ENCODE measurements at places on chromosomes 6 and 20. TPM values are rescaled to one million over a fixed set of nuclear protein-coding genes. Genes with fewer than 3 reads are reported as not detected.

- DNase-seq: peak; percentile 66
Observed at GRCh38 chr6:129774697-129775447, 64.9 kb upstream of the ARHGAP18 start.

DNA sequence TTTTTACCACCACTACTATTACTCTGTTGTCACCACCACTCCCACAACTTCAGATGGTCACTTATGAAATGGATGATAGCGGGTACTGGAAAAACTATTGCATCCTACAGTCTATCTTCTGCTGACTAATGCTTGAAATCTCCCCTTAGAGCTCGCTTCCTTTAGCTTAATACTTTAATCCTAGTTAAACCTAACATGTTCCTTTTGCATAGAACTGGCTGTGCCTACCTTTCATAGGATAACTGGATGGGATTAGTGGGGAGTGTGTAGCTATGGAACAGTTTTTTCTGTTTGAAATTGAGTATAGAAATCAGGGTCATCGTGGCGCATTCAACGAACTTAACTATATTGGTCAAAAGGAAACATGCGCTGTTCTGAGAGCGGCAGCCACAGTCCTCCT is 294.7 kb downstream of the FARS2 start:
- DNase-seq: no peak

- no peak for DNase-seq
Observed at GRCh38 chr6:562052-562676, 94.7 kb downstream of the HUS1B start.

DNA sequence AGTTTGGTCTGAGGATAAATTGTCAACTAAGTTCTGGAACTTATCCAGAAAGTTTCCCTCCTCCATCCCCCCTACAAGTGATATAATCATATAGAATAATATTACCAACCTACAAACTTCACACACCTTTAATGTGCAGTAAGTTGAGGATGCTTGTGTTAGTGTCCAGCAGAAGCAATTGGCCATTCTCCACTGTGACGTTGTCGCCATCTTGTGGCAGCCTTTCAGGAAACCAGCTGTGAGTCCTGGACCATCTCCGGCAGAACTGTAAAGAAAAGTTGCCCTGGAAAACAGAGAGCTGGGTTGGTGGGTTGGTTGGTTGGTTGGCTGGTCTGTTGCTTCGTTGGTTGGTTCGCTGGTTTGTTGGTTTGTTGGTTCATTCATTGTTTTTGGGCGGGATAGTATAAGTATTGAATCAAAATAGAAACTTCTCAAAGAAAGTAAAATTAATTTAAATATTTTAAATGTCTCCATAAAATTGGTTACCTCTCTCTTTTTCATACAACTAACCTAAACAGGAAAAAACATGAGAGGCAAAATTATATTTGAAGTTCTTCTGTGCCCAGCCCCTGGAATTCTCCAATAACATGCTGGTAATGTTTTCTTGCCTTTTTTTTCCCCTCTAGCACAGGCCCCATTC is 127.5 kb downstream of the PKHD1 start:
- peak; percentile 35 for DNase-seq

PAX1 gene
- not detected for total RNA-seq

Measured in omental fat pad (tissue), 4 donors.